ENCODE measurements at places on chromosomes 12 and 14. TPM values are rescaled to one million over a fixed set of nuclear protein-coding genes. Genes with fewer than 3 reads are reported as not detected.

NR4A1 gene
- total RNA-seq = 4.0 TPM

PFKM gene
- total RNA-seq = 67.6 TPM

ESR2 gene
- total RNA-seq = not detected

TRPV4 gene
- 1.6 TPM for total RNA-seq

RBP5 gene
- total RNA-seq = 0.08 TPM

DLGAP5 gene
- 9.2 TPM for total RNA-seq

CLEC4C gene
- total RNA-seq = not detected

SCARB1 gene
- 13.2 TPM for total RNA-seq

CD163L1 gene
- total RNA-seq = 8.1 TPM

CLEC2B gene
- 2.3 TPM for total RNA-seq

FKBP4 gene
- 44.9 TPM for total RNA-seq

GPRC5D gene
- total RNA-seq = 0.12 TPM

SLC25A47 gene
- total RNA-seq = not detected

ITGB7 gene
- total RNA-seq = 0.15 TPM

CCDC184 gene
- 0.35 TPM for total RNA-seq

TMEM119 gene
- 6.1 TPM for total RNA-seq

PRH2 gene
- total RNA-seq = not detected

OASL gene
- total RNA-seq = 0.23 TPM

KRT3 gene
- total RNA-seq = not detected

RASSF3 gene
- 22.1 TPM for total RNA-seq

NRL gene
- total RNA-seq = 1.2 TPM

SYCP3 gene
- 0.08 TPM for total RNA-seq

GPR84 gene
- total RNA-seq = not detected

TAS2R50 gene
- 1.3 TPM for total RNA-seq

TAS2R7 gene
- total RNA-seq = not detected

ISCA2 gene
- total RNA-seq = 6.4 TPM

MGP gene
- total RNA-seq = 26.6 TPM

CSRNP2 gene
- 8.9 TPM for total RNA-seq

TAMALIN gene
- 11.7 TPM for total RNA-seq

SERPINA6 gene
- total RNA-seq = not detected

RHEBL1 gene
- total RNA-seq = 0.60 TPM

CLEC4E gene
- not detected for total RNA-seq

TOX4 gene
- total RNA-seq = 23.2 TPM

SCN8A gene
- 0.23 TPM for total RNA-seq

EXOC5 gene
- 16.6 TPM for total RNA-seq

BDKRB2 gene
- 61.8 TPM for total RNA-seq
